ENCODE measurements at places on chromosomes 1 and 21. TPM values are rescaled to one million over a fixed set of nuclear protein-coding genes. Genes with fewer than 3 reads are reported as not detected.

OR6N2 gene
- not detected for total RNA-seq

DNM3 gene
- 3.4 TPM for total RNA-seq

TMEM35B gene
- total RNA-seq = 31.6 TPM

RGS13 gene
- not detected for total RNA-seq

IL19 gene
- not detected for total RNA-seq

TTC3 gene
- total RNA-seq = 155 TPM

BGLAP gene
- total RNA-seq = not detected

PLCH2 gene
- not detected for total RNA-seq

Measured in glomerular endothelial cell (primary cell).